ENCODE measurements at places on chromosomes 6 and 20.

DNA sequence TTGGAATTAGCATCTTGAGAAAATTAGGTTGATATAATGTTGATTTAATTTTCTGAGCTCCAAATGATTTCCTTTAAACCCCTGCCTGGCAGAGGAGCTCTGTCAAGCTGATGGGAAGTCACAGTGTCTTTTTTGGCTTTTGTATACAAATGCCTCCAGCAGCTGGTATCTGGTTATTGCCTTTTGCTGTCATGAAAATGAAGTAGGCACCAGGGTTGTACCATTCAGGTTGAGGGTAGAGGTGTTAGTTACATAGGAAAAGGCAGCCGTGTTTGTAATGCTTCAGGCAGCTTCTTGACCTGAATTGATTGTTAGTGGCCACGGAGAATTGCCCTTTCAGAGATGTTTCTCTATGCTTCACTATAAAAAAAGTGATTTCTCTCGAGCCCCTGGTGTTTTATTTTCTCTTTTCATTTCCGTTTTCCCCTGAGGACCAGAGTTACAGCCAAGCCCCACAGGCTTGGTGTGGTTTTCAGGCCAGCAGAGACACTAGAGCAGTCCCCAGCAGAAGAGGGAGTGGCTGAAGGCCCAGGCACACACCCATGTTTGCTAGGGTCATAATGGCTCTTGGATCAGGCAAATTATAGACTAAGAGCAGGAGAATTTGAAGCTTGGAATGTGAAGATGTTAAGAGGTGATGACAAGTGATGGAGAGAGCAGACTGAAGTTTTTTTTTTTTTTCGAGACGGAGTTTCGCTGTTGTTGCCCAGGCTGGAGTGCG lies 21.6 kb downstream of the CMTR1 start:
- DNase-seq = no peak

GRCh38 chr6:13614126-13614925 lies 809 bp upstream of the NOL7 start:
- no peak for DNase-seq

DNA sequence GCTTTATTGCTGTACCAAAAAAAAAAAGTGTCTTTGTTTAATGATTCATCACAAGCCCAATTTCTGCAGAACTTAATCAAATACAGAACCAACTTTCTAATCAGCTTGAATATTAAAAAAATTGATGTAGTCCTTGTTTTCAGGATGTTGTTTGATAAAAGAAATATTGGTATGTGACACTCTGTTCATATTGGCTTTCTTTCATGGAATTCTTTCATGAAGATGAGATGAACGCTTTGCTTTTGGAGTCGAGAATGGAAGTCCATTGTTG lies 184.3 kb downstream of the ZNF217 start:
- no peak for DNase-seq

DNA sequence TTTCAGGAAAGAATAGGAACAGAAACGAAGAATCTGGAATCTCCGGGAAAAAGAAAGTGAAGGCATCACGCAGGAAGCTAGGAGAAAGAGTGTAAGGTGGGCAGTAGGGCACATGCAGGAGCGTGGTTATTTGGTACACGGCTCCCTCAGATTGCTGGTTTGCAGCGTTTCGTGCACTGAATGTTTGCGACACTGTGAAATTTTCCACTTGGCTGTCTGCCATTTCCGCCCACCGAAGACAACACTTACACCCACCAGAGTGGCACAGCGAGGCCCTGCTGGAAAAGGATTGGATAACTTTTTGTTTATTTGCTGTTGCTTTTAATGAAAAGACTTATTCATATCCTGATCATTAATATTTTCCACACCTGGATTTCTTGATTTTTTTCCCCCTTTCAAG lies 248.3 kb downstream of the GMPR start:
- DNase-seq = no peak

GRCh38 chr20:46365487-46366220 lies 40.8 kb downstream of the ELMO2 start:
- DNase-seq = no peak

DNA sequence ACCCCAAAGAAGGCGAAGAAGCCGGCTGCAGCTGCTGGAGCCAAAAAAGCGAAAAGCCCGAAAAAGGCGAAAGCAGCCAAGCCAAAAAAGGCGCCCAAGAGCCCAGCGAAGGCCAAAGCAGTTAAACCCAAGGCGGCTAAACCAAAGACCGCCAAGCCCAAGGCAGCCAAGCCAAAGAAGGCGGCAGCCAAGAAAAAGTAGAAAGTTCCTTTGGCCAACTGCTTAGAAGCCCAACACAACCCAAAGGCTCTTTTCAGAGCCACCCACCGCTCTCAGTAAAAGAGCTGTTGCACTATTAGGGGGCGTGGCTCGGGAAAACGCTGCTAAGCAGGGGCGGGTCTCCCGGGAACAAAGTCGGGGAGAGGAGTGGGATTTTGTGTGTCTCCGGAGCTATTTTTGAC lies 69.6 kb downstream of the HFE start:
- no peak for DNase-seq

- DNase-seq = no peak
Observed at GRCh38 chr6:118774581-118774980, 119.4 kb upstream of the ASF1A start.

DNA sequence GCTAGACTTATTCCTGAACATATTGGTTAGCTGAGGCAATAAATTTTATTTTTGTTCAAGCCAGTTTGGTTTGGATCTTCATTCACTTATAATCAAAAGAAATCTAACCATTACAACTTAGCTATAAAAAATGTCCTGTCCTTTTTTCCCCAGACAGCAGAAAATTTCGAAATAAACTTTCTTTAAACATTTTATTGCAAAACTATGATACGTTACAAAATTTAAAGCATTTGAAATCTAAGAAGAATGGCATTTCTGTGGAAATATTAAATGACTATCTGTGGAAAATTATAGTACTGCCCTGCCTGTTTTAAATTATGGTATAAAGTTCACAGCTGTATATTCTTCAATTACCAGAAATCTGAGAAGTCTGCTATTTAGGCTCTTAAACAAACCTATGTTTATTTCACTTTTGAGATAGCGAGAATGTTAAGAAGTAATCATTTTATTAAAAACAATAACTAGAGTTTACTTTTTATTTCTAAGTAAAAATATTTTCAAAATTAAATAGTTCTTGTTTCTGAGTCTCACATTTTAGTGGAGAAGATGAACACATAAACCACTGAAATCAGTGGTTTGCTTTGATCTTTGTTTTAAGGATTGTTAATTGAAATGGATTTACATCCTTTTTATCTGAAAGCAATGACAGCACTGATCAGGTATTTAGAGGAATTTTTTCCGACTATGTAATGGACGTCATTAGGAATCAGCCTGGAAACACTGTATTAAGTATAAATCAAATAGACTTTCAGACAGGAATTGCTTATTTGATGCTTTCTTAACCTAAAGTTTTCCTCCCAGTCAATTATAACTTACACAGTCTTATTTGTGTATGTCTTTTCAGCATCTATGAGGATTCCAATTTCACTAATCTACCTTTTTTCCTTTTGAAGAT lies 553.7 kb downstream of the COL12A1 start:
- DNase-seq = no peak

- no peak for DNase-seq
Observed at GRCh38 chr6:53192682-53193188, 44.1 kb upstream of the GCM1 start.

DNA sequence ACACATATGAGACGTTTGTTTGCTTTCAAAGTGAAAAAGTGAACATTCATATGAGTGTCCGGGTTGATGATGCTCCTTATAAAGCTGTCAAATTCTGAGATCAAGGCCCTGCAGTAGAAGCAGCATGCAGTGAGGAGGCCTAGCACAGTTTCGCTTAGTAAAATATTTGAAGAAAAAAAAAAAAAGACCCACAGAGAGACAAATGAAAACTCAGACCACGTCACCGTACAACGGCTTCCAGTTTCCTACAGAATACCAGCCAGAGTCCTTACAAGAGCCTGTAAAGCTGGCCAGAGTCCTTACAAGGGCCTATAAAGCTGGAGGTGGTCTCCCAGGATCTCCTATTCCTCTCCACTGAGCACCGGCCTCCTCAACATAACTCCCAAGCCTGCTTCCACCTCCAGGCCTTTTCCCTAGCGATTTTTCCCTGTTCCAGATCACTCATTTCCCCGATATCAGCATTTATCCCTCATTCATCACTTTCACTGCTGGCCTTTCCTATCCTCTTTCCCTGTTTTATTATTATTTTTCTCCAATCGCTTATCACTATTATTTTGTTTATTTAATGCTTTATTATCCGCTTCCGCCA lies 1.5 kb upstream of the HMGN4 start:
- peak; percentile 68 for DNase-seq

DNA sequence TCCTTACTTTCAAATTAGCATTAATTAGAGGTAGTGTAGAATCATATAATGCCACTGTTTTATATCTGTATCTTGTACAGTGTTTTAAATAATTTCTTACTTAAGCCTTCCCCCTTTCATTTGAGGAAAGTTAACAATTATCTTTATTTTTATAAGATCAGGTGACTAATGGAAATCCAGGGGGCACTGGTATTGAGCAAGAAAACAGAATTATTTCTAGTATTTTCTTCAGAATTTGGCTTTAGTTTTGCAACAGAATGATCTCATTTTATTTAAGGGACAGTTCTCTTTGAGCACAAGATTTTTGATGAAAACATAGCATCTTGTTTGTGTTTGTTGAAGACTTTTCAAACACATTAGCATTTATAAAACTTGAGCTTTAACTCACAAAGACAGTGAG lies 55.9 kb downstream of the RNF217 start:
- no peak for DNase-seq

DNA sequence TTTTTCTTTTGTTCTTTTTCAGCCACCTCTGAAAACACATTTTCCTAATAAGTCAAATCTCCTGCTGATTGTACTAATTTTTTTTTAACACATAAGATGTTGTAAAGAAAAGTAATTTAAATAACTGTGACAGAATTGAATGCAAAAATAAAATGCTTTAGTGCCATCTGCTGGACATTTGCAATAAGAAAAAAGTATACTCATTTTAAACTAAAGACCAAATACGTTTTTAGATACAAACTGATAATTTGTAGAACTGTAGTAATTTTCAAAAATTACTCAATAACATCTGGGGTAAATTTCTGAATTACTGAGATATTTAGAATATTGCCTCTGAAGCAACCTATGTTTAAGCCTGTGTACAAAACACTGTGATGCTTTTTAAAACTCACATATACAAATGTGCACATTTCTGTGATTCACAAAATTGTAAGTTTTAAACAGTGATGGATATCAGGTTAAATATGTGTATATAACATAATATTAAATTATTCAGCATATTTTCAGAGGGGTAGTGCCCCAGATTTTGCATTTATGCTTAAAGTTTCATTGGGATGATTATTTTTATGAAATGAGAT lies 198.7 kb downstream of the RIMS1 start:
- DNase-seq = peak; percentile 6

GRCh38 chr6:1654054-1654453 lies 44.3 kb downstream of the FOXC1 start:
- DNase-seq = no peak

- DNase-seq = peak; percentile 55
Observed at GRCh38 chr20:967796-968742, 34.0 kb downstream of the RSPO4 start.

- DNase-seq = no peak
Observed at GRCh38 chr6:27669624-27670301, 196.9 kb upstream of the ZNF184 start.

DNA sequence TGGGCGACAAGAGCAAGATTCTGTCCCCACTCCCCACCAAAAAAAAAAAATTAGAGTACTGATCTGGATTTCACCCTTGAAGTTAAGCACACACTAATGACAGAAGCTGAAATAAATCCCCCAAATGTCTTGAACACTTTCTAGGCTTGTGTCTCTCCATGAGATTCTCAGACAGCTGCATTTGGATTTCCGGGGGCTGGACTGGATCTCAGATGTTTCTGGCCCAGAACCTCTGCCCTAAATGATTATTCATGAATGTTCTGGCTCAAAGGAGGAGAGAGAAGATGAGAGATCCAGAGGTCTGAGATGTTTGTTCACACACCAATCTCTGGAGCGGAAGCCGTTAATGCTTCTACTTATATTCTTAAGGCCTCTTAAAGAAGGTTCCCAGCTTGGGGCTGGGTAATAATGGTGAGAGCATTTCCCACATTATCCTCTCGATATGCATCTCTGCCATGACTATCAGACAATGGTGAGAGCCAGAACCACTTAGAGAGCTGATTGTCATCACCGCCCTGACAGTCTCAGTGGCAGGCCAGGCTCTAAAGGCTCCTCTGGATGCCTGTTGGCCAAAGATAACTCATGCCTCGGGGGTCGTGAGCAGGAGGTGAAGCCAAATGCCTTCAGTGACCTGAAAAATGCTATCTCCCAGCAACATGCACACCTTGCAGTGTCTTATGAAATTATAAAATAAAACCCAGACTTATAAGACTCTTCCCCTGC lies 127.9 kb upstream of the AGPAT4 start:
- no peak for DNase-seq

- peak; percentile 73 for DNase-seq
Observed at GRCh38 chr20:49675368-49676151, 38.1 kb downstream of the B4GALT5 start.
